ENCODE measurements at places on chromosomes 3 and 15.

- no peak for DNase-seq
These were observed 10.8 kb downstream of the SLC51A start for GRCh38 chr3:196227121-196227561.

GRCh38 chr3:47056705-47057104 is 77.2 kb downstream of the NBEAL2 start:
- no peak for DNase-seq

- no peak for DNase-seq
These were observed 18.1 kb downstream of the CX3CR1 start for GRCh38 chr3:39261726-39262125.

GRCh38 chr15:88838667-88839066 is 35.4 kb downstream of the ACAN start:
- no peak for DNase-seq

- peak; percentile 11 for DNase-seq
These were observed 184.1 kb downstream of the ADAMTSL3 start for GRCh38 chr15:83837945-83838571.

DNA sequence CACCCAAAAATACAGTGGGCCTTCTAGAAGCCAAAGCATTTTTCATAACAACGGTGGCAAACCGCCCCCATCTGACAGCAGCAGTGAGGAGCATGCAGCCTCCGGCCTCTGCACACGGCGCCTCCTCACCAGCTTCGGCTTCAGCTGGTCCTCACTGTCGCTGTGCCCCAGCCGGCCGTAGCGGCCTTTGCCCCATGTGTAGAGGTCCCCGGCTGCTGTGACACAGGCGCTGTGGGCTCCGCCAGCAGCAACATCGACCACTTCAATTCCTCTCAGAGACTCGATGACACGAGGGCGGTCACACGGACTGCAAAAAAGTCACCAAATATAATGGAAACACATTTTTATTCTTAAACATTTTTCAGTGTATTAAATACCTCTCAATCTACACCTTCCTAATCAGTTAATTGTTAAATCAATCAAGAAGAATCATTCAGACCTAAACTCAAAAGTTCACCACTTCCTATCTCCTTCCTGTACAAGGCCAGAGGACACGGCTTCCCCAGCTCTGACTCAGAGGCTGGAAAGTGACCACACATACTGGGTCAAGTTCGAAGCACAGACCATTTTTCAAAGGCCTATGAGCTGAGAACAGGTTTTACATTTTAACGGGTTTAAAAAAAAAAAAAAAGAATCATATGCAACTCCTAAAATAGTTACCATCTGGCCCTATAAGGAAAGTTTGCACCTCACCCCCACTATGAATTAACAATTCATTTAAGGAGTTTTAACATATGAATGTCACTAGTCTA is 33.6 kb upstream of the OCA2 start:
- peak; percentile 12 for DNase-seq

DNA sequence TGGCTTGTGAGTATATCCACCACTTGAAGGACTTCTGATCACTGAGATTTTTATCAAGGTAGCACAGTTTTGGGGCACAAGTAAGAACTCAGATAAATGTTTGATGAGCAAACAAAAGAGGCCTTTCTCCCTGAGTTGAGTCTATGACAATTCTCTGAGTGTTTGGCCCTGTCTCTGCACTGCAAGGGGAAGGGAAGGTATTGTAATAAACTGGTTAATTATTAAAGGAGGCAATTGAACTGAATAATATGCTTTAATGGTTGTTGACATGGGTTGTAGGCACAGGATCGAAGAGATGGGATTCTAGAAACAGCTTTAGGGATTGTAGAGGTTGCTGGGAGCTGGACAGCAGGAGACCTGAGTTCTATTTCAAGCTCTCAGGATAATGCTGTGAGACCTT is 95.0 kb upstream of the MRPL3 start:
- DNase-seq, result no peak

- peak; percentile 58 for DNase-seq
These were observed 187.3 kb upstream of the TSC22D2 start for GRCh38 chr3:150220799-150221198.

- no peak for DNase-seq
These were observed 6.0 kb downstream of the TM4SF19 start for GRCh38 chr3:196332168-196332567.

DNA sequence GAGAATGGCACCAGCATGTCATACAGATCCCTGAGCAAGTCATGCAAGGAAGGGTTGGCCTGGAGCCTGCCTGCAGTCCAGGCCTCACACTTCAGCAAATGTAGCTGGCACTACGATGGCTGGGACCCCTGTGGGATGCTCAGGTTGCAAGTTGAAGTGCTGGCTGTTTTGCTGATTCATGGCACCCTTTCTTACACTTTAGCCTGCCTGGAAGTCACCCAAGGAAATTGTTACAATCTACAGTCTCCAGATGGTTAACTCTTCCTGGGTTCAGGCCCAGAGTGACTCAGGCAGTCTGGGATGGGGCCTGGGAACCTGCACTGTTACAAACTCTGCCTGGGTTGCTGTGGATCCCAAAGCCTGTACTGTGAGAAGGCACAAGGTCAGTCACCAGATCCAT is 91.0 kb upstream of the SLC6A11 start:
- no peak for DNase-seq

DNA sequence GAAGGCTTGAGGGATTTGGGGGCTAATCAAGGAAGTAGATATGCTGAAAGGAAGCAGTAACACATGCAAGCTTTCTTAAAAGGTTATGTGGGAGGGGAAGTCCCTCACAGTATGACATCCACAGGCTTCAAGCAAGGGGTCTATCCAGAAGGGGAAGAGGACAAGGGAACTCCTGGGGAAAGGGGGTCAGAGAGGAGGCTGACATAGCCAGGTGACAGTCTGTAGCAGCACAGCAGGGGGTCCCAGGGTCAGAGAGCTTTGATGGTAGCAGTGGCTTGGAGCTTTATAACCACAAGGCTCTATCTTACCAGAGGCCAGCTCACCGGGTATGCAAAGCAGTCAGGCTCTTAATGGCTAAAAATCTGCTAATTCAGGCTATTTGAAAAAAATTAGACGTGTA is 150.6 kb upstream of the NSMCE3 start:
- DNase-seq, result no peak

DNA sequence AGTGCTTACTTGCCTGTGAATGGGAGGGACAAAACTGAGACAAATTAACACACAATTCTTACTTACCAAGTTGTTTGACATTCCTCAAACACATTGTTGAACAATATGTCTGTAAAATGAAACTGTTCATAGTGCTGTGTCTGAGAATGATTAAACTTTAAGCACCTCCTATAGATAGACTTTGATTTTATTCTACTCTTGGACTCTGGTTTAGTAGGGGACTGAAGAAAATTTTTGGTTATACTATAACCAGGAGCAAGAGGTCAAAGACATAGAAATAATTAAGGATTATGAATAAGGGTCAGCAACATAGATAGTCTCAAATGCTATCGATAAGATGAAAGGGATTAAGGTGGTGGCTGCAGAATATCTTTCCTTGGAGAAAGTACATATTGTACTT is 7.9 kb upstream of the MTFMT start:
- DNase-seq, result no peak

DNA sequence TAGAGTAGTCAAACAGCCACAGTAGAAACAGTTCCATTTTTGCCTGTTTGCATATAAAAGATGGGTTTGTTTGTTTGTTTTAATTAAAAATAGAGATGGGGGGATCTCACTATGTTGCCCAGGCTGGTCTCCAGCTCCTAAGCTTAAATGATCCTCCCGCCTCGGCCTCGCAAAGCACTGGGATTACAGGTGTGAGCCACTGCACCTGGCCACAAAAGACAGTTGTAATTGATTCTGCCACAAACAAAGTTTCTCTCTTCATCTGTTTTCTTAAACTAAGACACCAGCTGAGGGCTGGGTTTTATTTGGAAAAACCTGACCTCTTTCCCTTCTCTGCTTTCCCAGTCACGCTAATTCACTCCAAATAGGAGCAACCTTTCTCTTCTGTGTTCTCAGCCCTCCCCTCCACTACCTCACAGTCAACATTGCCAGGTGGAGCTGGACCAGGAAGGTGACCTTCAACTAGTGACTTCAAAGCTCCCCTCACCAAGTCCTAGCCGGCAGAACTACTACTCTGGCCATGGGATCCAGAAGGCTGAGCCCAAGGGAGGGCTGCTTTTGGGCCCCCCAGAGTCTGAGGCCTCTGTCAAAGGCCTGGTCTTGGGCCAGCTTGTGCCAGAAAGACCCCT is 1.5 kb upstream of the IDH2 start:
- DNase-seq, result no peak

GRCh38 chr3:150775001-150775599 is 12.1 kb upstream of the SIAH2 start:
- DNase-seq, result peak; percentile 69

GRCh38 chr3:145190138-145190537 is 970.8 kb downstream of the PLOD2 start:
- no peak for DNase-seq

DNA sequence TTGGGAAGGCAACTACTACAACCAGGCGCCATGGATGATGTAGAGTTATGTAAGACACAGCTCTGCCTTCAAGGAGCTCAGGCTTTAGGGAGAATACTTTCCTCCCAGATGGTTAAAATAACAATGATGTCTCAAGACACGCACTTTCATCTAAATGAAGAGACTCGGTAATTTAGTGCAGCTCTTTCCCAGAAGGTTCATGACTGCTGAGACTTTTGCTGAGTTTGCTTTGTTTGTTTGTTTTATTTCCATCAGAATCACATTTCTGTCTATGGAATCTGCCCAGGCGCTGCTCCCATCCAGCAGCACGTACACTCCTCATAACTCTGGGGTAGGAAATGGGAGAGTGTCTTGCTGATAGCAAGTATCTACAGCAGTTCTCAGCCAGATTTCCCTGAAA is 33.9 kb upstream of the MEX3B start:
- peak; percentile 54 for DNase-seq

- DNase-seq, result no peak
These were observed 72.4 kb upstream of the FGF12 start for GRCh38 chr3:192799721-192800120.

GRCh38 chr3:64361962-64362735 is 136.9 kb upstream of the PRICKLE2 start:
- peak; percentile 46 for DNase-seq

DNA sequence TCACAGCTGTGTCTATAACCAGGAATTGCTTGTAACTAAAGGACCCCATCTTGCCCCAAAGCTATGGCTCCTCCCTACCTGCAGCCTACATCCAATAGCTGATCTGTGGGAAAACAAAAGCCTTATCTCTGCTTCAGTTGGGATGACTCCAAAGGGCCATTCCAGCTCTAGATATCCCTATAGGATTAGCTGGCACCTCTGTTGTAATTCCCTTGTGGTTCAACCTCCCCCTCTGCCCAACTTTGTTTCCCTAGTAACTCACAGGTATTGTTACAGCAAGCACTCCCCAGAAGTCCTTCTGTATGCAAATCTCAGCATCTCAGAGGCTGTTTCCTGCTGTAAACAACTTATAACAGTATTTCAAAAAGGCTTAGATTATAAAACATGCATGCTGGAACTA is 478.6 kb downstream of the AGBL1 start:
- no peak for DNase-seq

- DNase-seq, result no peak
These were observed at the start of gene CLDN16 for GRCh38 chr3:190387578-190388213. CLDN16 (plus strand) TSS chr3:190388163; CDS start chr3:190388330, 167 bp downstream.
